ENCODE measurements at places on chromosomes 6 and 20.

GRCh38 chr20:56322681-56323080 lies 36.1 kb upstream of the FAM210B start:
- DNase-seq = no peak

- DNase-seq = no peak
These were observed 57.1 kb upstream of the GCM1 start for GRCh38 chr6:53205778-53206177.

GRCh38 chr6:30450909-30451841 lies 38.1 kb upstream of the HLA-E start:
- peak; percentile 34 for DNase-seq

DNA sequence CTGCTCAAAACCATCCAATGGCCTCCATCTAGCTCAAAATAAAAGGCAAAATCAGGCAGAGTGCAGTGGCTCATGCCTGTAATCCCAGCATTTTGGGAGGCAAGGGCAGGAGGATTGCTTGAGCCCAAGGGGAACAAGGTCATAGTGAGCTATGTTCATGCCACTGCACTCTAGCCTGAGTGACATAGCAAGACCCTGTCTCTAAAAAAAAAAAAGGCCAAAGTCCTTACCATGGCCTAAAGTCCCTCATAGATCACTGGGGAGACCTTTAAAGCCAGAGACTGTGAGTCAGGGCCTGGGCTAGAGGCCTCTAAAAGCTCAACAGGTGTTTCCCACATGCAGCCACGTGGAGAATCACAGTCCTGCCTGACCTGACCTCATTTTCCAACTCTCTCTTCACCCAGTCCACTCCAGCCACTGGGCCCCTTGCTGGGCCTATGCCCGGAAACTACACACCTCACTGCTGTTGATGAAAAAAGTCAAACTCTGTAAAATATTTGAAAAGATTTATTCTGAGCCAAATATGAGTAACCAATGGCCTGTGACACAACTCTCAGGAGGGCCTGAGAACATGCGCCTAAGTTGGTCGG lies 28.2 kb upstream of the TAB2 start:
- no peak for DNase-seq

- no peak for DNase-seq
These were observed 91.2 kb downstream of the DNAH8 start for GRCh38 chr6:38806271-38806670.

- no peak for DNase-seq
These were observed 19.1 kb downstream of the VSTM2L start for GRCh38 chr20:37922016-37922415.

All from activated T-helper 1 cell treated with Interleukin-2 at 50 U/mL for 16 hours (primary cell).